HTR-8/SVneo (cell line): ENCODE measurements at places on chromosomes 6 and 20.

DNA sequence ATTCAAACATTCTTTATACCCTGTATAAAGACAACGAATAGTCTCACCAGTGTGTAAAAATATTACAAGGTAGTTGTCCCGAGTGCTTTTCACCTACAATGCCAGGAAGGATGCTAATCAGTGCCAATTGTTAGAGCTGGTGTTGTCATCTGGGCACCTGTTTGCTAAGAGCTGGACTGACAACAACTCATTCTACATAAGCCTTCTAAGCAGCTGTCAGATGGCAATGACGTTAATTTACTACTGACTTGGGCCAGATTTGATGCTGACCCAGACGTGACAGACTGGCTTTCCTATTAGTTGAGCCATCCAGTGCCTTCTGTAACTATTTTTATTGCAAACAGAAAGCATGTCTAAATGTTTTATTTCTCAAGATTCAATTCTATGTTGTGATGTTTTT is 355.2 kb downstream of the ADGRB3 start:
- DNase-seq: no peak

DNA sequence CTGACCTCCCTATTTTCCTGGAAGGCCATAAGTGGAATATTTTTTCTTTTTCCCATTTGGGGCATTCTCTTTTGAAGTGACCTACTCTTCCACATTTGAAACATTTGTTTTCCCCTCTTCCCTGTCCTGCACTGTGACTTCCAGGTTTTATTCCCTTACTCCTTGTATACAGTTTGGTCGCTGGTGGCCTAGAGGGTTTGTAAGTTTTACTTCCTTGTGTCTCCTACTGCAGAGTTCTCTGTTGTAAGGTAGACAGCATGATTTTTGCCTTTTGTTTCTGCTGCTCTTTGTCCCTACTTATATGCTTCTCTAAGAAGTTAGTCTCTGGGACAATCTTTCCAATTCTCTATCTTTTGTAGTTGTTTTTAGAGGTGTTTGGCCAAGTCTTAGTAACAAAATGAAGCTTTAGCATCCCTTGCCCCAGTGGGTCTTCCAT is 7.4 kb upstream of the ZNFX1 start:
- DNase-seq: no peak

- DNase-seq: no peak
Observed at GRCh38 chr6:111556004-111556403, 49.7 kb downstream of the TRAF3IP2 start.

DNA sequence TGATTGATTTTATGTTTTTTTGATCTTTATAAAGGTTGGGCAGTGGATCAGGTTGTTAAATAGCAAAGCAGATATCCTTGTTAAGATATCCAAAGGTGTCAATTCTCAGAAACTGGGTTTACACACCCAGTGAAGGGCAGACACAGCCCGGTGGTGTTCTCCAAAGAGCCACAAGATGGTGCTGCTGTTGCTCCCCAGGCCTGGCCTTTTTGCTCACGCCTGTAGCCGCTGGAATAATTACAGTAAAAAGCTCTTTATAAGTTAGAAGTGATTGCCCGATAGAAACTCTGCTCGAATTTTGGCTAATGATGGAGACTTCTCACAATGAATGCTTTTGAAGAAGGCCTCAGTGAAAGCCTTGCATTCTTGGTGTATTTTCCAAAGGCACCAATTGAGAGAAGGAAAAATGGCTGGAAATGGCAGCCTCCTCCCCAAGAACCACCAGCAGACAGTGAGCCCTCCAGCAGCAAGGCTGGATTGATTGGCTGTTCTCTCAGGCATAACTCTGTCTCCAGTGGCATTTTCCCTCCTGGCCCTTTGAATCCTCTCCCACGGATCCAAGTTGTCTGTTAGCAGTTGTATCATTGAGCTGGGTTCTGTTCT is 120.5 kb upstream of the CHD6 start:
- DNase-seq: peak; percentile 74

- DNase-seq: no peak
Observed at GRCh38 chr6:138882369-138883017, 86.6 kb downstream of the ECT2L start.

DNA sequence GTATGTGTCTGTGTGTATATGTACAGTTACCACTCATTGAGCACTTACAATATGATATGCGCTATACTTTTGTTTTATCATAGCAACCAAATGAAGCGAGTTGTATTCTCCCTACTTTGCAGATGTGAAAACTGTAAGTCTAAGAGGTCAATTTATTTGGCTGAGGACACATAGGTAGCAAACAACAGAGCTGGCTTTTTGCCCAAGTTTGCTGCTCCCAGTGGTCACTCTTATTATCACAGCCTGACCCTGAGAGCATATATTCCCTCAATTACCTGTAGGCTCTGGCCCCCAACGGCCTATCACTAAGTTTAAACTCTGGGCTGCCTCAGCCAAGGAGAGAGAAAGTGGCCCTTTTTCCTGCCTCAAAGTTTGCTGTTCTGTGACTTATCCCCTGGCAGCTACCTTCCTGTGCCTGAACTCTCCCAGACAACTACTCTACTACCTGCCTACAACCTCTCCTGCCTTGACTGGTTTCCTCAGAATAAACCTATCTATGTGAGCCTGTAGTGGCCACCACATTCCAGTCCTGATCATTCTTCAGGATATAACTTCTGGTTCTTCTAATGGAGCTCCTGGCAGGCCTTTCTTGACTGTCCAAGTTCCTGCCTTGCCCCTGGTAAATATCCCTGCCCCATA is 221.8 kb downstream of the FRK start:
- DNase-seq: peak; percentile 10

DNA sequence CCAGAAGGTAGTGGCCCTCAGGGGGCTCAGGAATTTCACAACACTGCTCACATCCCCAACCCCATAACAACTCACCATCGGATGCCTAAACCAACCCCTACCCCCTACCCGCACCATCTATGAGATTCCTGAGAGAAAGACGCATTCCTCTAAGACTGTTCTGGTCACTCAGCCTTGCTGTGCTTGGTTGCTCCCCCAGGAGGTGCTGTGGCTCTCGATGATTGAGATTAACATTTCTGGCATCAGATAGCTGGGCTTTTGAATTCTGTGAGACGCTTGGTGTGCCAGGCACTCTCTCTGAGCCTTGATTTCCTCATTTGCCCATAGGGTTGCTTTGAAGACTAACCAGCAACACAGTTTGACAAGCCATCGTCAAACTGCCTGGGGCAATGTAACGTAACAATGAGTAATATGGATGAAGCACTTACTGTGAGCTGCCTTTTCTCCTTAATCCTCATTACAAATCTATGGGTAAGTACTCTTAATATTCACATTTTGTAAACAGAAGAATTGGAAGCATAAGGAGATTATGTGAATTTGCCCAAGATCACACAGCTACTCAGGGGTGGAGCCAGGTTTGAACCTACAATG is 978 bp downstream of the WFDC6 start:
- DNase-seq: no peak

DNA sequence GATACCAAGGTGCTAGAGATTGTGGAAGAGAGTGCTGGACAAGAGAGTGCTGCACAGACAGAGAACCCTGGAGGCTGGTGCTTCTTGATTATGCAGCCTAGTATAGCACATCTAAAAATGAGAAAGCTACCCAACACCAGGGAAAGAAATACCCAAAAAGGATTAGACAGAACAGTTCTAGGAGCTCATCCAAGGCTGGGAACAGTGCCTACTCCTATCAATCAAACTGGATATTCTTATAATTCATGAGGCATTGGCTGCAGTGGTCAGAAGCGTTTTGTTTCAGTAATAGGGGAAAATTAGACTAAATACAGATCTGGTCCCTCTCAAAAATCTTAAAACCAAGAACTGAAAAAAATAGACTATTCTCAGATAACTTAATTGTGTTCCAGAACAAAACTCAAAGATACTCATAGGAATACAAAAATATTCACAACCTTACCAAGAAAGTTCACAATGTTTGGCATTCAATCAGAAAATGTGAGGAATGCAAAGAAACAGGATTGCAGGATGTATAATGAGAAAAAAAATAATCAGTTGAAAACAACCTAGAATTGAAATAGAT is 222.9 kb downstream of the EPHA7 start:
- DNase-seq: no peak

GRCh38 chr6:15303162-15303919 is 57.5 kb downstream of the JARID2 start:
- no peak for DNase-seq

DNA sequence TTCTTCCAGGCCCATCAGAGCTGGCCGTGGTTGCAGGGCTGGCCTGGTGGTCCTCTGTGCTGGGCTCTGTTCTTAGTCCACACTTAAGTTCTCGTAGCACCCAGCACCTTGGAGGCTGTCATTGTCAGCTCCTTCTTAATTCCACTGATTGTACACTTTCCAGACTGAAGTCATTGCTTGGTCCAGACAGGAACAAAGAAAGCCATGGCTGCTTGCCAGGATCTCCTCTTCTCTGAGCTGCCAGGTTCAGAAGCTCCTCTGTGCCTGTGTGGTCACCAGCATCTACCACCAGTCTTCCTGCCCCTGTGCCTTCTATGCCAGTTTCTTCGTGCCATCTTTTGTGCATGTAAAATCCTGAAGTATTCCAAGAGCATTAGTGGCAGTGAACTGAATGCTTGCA is 39.5 kb upstream of the PCMTD2 start:
- no peak for DNase-seq

DNA sequence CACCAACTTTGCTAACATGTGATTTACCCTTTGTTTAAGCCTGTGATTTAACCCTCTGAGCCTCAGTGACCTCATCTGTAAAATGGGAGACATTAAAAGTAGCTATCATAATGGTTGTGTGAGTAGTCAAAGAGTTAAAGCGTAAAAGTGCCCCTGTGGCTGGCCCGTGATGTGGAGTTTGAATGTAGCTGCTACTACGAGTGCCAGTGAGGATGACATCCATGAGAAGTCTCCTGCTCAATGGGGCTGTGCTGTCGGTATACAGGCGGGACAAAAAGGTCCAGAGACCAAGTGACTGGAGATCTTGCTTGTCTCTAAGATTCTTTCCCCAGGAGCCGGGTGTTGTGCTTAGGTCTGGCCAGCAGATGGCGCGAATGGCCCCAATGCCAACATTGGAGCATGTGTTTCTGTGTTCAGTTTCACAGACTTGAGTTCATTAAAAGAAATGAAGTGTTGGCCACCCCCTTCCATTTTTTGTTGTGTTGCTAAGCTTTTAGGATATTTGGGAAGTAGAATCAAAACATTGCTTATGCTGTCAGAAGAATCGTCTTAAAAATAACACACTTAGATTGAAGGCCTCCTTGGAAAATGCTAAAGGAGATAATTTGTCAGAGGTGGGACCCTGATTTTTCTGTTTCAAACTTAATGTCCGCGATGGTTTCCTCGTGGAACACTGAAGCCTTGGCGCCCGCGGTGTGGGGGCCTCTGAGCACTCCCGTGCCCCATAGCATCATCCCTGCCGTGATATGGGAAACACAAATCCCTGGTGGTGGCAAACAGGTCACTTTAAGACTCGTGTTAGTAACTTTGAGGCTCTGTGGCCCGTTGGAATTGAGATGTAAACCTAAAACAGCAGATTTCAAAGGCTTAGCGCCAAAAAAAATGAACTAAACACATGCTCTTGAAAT is 9.3 kb upstream of the RBM38 start:
- peak; percentile 98 for DNase-seq

- DNase-seq: peak; percentile 50
Observed at GRCh38 chr6:71139249-71139648, 149.4 kb upstream of the OGFRL1 start.
